ENCODE measurements at places on chromosomes 7 and 10. TPM values are rescaled to one million over a fixed set of nuclear protein-coding genes. Genes with fewer than 3 reads are reported as not detected.

The ANKRD30A gene
- not detected for total RNA-seq

The EGFR gene
- 67.2 TPM for total RNA-seq

The ASIC3 gene
- total RNA-seq = 0.04 TPM

The NXPH1 gene
- not detected for total RNA-seq

The SYT15B gene
- 0.21 TPM for total RNA-seq

The EBF3 gene
- not detected for total RNA-seq

The BAIAP2L1 gene
- 32.5 TPM for total RNA-seq

The CPED1 gene
- total RNA-seq = 3.1 TPM

The PPP1R3C gene
- 1.8 TPM for total RNA-seq

The ITGA8 gene
- 0.13 TPM for total RNA-seq
